HTR-8/SVneo (cell line): ENCODE measurements at places on chromosomes 4 and X.

- no peak for DNase-seq
Measured at GRCh38 chrX:113726009-113726408, 857.9 kb upstream of the HTR2C start.

- no peak for DNase-seq
Measured at GRCh38 chr4:142407596-142407995, 438.5 kb downstream of the INPP4B start.

- no peak for DNase-seq
Measured at GRCh38 chrX:87403551-87403950, 114.1 kb upstream of the KLHL4 start.

GRCh38 chr4:12583275-12583674 lies 900.9 kb downstream of the RAB28 start:
- no peak for DNase-seq

DNA sequence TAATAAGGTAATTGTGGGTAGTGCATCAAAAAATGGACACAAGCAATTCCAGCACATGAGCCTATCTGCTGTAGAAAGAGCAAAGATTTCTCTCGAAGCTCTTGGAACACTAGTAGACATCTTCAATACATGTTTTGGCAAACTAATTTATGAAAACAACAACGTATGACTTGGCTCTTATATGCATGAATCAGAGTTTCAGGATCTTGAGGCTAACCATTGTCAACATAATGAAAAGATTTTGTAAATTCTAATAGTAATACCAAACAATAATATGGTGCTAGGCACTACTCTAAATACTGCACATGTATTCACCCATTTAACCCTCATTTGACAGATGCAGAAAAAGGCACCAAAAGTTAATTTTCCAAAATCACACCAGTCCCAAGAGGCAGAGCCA lies 25.1 kb upstream of the ANKRD50 start:
- DNase-seq: no peak

DNA sequence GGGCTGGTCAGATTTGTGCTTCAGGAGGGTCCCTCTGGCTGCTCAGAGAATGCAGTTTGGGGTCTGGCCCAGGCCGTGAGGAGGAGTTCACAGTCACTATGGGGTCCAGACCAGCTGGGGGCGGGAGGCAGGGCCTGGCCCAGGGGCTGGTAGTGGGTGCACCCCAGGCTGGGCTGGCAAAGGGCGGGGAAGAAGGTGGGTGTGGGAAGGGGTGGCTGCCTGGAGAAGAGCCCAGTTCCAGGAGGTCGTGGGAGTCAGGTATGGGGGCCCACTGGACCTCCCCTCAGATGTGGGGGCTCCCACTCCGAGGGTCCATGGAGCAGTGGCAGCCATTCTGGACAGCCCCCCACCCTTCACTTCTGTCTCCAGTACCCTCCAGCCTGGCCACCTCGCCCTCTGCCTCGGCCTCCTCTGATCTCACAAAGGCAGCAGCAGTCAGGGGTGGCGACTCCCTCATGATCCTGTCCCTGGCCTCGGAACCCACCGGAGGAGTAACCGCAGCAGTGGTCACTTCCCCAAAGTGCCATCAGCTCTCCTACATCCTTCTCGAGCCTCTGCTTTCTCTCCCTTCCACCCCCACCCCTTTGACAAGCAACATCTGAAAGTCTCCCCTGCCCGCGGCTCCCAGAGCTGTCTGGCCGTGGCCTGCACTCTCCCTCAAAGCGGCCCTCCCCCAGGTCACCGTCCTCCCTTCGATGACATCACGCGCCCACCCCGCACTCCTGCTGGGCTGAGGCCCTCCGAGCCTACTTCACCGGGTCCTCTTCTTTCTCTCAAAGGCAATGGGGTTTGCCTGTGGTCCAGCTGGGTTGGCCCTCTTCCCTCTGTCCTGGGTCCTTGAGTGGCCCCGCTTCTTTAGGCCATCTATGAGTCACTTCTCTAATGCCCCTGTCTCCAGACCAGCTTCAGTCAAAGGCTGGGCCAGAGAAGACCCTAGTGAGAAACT lies 1.7 kb upstream of the SLC6A8 start:
- DNase-seq: no peak

DNA sequence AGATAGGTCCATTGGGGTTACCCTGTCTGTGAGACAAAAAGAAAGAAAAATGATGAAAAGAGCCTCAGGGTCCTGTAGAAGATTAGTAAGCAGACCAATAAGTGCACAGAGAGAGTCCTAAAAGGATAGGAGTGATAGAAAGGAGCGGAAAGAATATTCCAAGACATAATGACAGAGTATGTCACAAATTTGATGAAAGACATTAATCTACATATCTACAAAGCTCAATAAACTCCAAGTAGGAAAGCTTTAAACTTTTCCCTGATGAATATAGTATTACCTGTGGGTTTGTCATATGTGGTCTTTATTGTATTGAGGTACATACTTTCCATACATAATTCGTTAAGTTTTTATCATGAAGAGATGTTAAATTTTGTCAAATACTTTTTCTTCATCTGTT lies 73.7 kb downstream of the MTMR8 start:
- DNase-seq: no peak

- DNase-seq: no peak
Measured at GRCh38 chr4:13704761-13705160, 77.2 kb upstream of the BOD1L1 start.

- DNase-seq: no peak
Measured at GRCh38 chr4:15551740-15552446, 82.2 kb downstream of the CC2D2A start.

DNA sequence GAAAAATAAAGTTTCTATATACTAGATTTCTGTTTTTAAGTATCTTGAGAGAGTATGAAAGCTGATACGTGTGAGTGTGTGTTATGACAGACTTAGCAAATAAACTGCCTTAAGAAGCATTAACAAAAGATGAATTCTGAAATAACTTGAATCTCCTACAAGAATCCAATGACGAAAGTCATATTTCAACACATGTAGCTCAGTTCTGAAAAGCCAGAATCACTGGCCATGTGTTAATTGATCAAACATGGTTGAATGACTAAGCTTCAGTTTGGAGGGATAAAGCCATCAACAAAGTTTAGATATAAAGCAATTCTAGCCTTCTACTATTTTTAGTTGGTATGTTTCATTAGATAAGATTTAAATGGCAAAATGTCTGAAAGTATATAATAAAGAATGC lies 88.5 kb upstream of the ETNPPL start:
- DNase-seq: no peak

DNA sequence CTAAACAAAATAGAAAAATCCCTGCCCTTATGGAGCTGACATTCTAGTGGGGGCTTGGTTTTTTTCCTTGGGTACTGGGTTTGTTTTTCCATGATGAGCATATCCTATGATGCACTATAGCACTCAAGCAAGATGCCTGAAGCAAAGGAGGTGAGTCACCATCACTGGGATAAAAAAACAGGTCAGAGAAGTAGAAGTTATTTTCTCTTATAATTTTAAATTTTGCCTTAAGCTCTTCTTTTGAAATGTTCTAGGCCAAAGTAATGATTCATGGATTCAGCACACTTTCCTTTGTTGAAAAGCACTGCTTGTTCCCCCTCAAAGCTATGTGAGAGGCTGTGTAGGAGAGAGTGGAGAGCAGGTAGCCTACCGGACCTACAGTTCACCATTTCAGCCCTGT lies 15.2 kb upstream of the CXCL2 start:
- no peak for DNase-seq

GRCh38 chr4:84263415-84263814 lies 235.7 kb downstream of the NKX6-1 start:
- DNase-seq: no peak

DNA sequence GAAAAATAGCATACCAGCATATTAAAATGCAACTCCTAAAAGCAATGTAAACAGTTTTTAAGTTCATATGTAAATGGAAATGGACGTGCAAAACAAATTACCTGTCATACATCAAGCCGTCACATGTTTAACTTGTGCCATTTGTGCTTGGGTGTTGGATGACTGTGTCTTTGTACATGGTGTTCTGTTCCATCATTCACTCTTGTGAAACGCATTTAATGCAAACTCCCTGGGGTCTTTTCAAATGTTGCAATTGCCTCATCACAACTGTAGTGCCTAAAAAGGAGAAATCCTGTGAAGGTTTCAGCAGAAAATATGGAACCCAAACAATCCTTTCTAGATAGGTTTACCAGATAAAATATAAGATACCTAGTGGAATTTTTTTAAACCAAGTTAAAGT lies 52.4 kb downstream of the PHOX2B start:
- DNase-seq: no peak

GRCh38 chr4:6961496-6962210 lies 52.0 kb downstream of the TBC1D14 start:
- no peak for DNase-seq

GRCh38 chrX:105241056-105241455 lies 20.6 kb upstream of the TEX13A start:
- no peak for DNase-seq

DNA sequence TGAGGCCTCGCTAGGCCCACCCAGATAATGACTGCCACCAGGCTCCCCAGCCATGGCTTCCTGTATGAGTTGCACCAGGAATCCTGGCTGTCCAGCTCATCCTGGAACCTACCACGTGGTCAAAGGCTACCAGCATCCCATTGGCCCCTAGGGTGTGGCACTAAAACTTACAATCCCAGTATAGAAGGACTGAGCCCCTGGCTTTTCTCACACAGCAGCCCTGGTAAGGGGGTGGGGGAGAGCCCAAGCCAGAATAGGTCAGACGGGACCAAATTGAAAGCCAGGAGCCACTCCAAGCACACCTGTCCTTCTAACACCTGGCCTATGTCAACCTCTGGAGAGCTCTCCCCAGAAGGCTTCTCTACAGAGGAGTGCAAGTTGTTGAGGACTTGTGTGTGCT lies 269.3 kb upstream of the AGTR2 start:
- DNase-seq: no peak

DNA sequence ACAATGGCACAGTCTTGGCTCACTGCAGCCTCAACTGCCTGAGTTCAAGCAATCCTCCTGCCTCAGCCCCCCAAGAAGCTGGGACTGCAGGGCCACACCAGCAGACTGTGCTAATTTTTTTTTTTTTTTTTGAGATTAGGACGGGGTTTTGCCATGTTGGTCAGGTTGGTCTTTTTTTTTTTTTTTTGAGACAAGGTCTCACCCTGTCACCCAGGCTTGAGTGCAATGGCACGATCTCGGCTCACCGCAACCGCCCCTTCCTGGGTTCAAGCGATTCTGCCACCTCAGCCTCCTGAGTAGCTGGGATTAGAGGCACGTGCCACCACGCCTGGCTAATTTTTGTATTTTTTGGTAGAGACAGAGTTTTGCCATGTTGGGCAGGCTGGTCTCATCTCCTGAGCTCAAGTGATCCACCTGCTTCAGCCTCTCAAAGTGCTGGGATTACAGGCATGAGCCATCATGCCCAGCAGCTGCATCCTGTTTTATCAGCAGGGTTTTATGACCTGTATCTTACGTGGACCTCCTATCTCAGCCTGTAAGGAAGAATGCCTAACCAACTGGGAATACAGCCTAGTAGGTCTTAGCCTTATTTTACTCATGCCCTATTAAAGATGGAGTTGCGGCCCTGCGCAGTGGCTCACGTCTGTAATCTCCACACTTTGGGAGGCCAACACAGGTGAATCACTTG lies 13.2 kb upstream of the MRPL1 start:
- no peak for DNase-seq

GRCh38 chr4:2817701-2818350 lies 24.9 kb downstream of the SH3BP2 start:
- DNase-seq: no peak

DNA sequence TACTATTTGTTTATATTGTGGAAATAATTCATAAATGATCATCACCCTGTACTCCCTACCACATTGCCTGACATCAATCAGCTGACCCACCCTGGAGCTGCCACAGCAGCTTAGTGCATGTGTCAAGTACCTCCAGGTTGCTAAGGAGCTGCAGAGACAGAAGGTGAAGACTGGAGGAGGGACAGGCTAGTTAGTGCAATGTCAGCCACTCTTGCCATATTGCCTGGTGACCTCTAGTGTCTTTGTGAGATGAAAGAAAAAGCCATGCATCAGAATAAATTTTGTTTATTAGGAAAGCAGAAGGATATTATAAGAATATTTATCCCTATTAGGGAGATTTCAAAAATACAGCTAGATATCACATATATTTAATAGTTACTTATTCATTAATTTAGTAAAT lies 243.9 kb upstream of the FAT4 start:
- no peak for DNase-seq

- DNase-seq: peak; percentile 41
Measured at GRCh38 chrX:14039344-14039743, 9.7 kb upstream of the GEMIN8 start.

GRCh38 chr4:18020145-18020670 lies 1.3 kb downstream of the LCORL start:
- DNase-seq: peak; percentile 8

DNA sequence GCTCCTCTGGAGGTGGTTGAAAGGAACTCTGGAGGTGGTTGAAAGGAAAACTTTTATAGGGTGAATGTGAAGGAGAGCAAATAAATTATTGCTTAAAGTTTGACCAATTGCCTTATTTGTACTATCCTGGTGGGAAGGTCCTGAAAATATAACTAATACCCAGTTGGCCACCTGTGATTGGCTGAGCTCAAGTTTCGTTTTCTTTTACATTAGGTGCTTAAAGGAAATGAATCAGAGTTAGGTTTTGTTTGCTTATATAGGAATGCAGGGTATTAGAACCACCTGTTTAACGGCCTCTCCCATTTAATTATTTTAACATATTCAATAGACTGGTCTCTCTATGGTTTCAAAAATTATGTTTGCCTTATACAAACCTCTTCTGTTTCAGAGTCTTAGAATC lies 497.6 kb downstream of the PRR32 start:
- no peak for DNase-seq

GRCh38 chr4:26687728-26688127 lies 103.8 kb downstream of the TBC1D19 start:
- DNase-seq: peak; percentile 51

DNA sequence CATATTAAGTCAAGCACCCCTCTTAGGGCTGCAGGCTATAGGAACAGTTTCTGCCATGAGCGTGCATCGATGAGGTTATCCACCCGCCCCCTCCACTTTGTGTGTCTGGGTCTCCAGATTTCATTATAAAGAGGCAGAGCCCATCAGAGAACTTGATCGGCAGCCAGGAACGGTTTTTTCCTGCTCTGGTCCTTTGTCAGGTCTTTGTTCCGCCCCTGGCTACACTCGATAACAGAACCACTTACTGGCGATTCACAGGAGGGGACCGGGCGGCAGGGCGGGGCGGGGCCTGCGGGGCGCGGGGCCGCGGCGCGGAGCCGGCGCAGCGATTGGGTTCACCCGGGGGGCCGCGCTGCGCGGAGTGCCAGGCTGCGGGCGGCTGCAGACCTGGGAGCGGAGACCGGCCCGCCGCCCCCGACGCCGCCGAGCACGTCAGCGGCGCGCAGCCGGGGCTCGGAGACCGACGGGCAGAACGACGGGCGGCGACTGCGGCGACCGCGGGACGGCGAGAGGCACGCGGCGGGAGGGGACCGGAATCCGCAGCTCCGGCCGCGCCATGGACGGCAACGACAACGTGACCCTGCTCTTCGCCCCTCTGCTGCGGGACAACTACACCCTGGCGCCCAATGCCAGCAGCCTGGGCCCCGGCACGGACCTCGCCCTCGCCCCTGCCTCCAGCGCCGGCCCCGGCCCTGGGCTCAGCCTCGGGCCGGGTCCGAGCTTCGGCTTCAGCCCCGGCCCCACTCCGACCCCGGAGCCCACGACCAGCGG lies at the start of gene SLC10A4:
TSS of gene SLC10A4 (plus strand) at position 338 of the 771 bp plus-strand sequence. CDS start at position 557, 219 bp downstream.
- peak; percentile 23 for DNase-seq
